ENCODE measurements at places on chromosomes 13 and 19. TPM values are rescaled to one million over a fixed set of nuclear protein-coding genes. Genes with fewer than 3 reads are reported as not detected.

DNA sequence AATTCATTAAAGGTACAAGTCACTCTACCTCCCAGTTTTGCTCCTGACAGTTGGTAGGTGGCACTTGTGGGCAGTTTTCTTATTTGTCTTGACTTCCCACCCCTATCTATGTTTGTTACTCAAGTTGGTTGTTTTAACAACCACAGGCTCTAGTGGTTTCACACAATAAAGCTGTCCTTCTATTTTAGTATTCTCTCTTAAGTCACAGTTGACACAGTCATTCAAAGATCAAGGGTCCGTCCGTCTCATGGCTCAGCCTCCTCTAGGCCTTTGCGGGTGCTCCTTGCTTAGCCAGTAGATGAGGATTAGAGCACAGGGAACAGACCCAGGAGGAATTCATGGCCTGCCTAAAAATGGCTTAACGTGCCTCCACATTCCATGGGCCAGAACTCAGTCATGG lies 573.7 kb downstream of the IRS2 start:
- no peak for DNase-seq

DNA sequence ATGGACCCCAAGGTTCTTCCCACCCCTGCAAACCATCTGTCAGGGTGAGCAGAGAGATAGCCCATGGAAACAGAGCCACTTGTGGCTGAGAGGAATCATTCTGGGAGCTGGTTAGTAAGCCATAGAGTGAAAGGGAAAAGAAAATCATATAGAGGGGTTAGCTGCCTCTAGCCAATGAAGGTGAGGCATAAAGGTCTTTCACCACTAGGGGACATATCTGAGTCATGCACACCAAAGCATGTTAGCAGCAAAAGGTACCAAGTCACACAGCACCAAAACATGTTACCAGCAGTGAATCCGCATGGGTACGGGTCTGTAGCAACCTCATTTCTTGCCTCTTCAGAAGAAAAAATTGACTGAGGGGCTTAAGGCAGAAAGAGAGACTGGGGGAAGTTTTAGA lies 76.7 kb upstream of the ZNF43 start:
- DNase-seq: no peak

GRCh38 chr19:56295531-56296455 lies 18.8 kb downstream of the ZSCAN5A start:
- DNase-seq: peak; percentile 43

The LGALS7B gene
- total RNA-seq: 2.6 TPM

GRCh38 chr13:42654722-42655121 lies 80.8 kb downstream of the TNFSF11 start:
- no peak for DNase-seq

- no peak for DNase-seq
Observed at GRCh38 chr13:97885641-97886040, 67.8 kb upstream of the IPO5 start.

DNA sequence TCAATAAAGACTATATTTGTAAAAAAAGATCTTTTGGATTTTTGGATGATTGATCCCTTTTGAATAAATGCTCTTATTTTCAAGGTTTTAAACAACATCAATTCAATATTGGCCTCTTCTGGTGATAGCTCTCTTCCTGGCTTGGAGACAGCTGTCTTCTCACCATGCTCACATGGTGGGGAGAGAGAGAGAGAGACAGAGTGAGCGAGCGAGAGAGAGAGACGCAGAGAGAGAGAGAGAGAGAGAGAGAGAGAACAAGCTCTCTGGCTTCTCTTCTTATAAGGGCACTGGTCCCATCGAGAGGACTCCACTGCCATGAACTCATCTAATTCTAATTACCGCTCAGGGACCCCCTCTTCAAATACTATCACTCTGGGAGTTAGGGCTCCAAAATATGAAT lies 32.1 kb upstream of the FARP1 start:
- DNase-seq: no peak

DNA sequence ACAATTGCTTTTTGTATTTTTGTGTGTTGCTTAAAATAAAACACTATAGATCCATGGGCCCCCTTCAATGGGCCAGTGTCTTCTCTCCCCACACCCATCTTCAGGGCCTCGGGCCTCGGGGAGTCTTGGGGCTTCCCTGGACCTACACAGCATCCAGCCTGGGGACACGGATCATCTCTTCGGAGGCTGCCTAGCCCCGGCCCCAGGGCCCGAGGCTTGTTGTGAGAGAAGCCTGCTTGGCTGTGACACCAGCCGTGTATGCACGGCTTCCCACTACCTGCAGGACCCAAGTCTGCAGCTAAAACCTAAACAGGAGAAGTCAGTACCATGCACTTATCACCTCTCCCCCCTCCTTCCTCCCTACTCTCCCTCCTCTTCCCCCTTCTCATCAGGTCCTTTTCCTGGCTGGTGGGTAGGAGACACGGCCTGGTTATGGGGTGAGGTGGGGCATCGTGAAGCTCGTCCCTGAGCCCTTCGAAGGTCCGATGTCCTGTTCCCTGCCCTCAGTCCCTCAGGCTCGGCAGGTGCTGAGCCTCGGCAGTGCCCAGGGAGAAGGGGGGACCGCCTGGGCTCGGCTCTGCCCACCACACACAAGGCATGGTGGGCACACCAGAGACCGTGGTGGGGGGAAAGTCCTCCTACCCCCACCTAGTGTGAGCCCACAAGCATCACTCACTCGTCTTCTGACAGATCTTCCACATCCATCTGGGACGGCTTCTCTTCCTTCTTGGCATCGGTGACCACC lies 9.5 kb downstream of the C13orf46 start:
- no peak for DNase-seq

GRCh38 chr13:33611121-33611805 lies 206.7 kb upstream of the RFC3 start:
- DNase-seq: no peak

DNA sequence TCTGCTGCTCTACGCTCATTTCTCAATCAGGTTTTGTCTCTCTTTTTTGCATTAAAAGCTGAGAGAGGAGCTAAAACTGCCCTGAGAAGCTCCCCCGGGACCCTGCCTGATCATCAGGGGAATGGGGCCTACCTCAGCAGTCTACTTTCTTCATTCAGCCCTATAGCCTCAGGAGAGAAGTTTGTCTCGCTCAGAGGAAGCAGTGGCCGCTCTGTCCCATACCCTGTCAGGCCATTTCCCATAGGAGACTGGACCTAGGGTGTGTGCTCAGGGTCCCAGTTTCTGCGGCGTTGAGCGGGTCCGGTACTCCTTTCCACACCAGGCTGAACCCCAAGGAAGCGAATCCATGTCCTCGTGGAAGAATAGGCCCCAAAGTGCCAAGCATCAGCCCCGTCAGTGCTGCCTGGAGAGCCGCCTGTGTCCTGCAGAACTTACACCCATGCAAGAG lies 21.7 kb downstream of the UBE2L5 start:
- DNase-seq: no peak

The ZNF382 gene
- total RNA-seq: 0.51 TPM

GRCh38 chr19:13920940-13921747 lies 15.1 kb downstream of the CC2D1A start:
- peak; percentile 48 for DNase-seq

- no peak for DNase-seq
Observed at GRCh38 chr19:44607049-44607448, 6.3 kb upstream of the IGSF23 start.

GRCh38 chr13:113166681-113167080 lies 8.2 kb downstream of the PROZ start:
- DNase-seq: no peak

The PVR gene
- 141 TPM for total RNA-seq

DNA sequence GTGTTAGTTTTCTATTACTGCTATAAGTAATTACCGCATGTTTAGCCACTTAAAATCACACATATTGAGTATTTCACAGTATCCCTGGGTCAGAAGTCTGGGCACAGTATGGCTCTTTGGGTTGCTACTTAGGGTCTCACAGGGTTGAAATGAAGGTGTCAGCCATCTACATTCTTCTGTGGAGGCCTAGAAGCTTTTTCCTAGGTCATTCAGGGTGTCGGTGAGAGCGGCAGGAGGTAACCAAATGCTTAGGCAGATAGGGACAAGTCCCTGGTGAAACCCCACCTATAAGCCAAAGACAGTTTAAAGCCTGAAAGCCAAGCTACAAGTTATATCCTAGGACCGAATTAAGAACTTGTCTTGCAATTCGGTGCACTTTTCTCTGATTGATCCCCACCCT lies 856.7 kb downstream of the PCDH17 start:
- no peak for DNase-seq

The ZNF579 gene
- total RNA-seq: 12.6 TPM

- no peak for DNase-seq
Observed at GRCh38 chr19:1089891-1090290, 5.3 kb downstream of the POLR2E start.

DNA sequence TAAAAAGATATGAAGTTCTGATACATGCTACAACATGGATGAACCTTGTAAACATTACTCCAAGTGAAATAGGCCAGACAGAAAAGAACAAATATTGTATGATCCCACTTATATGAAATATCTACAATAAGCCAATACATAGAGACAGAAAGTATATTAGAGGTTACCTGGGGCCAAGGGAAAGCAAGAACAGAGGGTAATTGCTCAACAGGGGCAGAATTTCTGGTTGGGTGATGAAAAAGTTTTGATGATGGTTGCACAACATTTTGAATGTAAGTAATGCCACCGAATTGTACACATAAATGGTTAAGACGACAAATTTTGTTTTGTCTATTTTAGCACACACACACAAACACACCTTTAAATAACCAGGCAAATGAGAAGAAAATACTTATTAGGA lies 268.4 kb downstream of the FOXO1 start:
- peak; percentile 60 for DNase-seq

DNA sequence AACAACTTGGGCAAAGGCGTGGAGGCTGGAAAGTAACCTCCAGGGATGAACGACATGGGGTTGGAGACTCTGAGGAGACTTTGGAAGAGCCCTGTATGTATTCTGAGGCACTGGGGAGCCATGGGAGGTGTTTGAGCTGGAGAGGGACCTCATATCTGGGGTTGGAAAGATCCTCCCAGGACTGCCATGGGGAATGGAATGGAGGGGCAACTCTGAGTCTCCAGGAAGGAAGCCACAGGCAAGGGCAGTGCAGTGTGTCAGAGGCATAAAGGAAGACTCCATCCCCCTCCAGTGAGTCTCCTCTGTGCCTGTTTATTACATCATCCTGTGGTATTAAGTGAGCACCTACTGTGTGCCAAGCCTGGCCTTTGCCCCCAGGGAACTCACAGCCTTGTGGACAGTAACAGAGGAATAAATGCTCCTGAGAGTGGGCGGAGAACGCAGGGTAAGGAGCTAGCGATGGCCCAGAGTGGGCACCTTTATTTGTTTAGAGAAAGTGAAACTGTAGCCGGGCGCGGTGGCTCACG lies 7.7 kb downstream of the PEAK3 start:
- DNase-seq: no peak

DNA sequence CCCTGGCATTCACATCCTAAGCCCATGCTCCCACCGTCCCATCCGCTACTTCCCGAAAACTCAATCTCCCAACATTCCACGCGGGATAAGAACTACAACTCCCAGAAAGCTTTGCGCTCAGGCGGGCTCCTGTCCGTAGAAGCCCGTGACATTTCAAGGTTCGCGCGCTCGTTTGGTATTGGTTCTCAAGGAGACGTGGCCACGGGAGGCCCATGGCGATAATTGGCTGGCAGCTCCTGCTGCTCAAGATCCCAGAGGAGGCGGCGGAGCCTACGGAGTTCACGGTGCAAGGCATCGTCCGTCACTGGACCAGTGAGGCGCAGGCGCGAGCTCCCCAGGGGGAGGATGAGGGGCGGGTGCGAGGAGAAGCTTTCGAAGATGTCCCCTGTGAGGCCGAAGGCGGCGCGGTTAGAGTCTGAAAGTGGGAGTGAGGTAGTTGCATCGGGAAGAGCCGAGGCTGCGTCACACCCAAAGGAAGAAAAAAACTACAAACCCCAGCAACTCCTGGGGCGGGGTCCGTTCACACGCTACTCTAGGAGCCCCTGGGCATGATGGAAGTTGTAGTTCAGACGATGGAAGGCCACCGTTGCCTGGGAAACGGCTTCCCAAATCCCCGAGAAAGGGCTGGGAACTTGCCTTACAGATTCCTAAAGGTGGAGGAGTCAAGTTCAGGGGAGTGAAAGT lies 1.2 kb upstream of the MAMSTR start:
- peak; percentile 100 for DNase-seq

DNA sequence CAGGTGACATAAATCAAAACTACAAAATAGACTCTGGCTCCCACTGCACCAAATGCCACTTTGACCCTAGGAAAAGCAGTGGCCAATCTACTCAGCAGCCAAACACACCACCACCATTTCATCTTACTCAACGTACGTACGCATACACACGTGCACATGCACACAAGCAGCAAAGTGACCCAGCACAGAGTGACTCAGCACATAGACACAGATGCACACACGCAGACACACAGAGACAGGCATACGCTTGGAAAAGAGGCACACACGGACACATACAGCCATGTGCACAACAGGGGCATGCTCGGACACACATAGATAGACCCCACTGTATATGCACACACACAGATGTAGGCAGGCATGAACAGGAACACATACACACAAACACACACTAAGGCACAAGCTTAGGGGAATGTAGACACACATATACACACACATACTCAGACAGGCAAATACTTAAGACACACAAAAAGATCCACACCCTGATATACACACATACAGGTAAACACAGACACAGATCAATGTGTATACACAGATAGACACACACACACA lies 37.3 kb downstream of the PEPD start:
- DNase-seq: no peak

GRCh38 chr13:31196992-31197391 lies 2.8 kb upstream of the B3GLCT start:
- DNase-seq: no peak

All from MCF 10A (cell line).